IPS DF 6.9 (cell line): ENCODE measurements at places on chromosomes 4 and X.

- DNase-seq = no peak
These were observed 22.2 kb downstream of the DTHD1 start for GRCh38 chr4:36303426-36304137.

GRCh38 chr4:141090473-141090872, 42.8 kb downstream of the RNF150 start:
- DNase-seq = no peak

- DNase-seq = no peak
These were observed 19.3 kb downstream of the EVC2 start for GRCh38 chr4:5689065-5689464.

DNA sequence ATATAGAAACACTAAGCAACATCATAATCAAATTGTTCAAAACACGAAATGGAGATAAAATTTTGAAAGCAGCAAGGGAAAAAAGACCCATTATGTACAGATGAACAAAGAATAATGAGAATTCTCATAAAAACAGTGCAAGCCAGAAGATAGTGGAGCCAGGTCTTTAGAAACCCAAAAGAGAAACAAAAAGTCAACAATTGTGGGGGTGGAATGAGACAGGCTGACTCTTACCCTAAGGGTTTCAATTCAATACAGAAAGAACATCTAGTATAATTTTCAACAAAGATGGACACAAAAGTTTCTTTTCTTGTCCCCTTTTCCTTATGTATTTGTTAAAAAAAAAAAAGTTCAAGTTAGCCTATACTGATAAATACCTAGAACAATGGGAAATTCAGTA, 34.0 kb upstream of the MAGEB2 start:
- DNase-seq = no peak

DNA sequence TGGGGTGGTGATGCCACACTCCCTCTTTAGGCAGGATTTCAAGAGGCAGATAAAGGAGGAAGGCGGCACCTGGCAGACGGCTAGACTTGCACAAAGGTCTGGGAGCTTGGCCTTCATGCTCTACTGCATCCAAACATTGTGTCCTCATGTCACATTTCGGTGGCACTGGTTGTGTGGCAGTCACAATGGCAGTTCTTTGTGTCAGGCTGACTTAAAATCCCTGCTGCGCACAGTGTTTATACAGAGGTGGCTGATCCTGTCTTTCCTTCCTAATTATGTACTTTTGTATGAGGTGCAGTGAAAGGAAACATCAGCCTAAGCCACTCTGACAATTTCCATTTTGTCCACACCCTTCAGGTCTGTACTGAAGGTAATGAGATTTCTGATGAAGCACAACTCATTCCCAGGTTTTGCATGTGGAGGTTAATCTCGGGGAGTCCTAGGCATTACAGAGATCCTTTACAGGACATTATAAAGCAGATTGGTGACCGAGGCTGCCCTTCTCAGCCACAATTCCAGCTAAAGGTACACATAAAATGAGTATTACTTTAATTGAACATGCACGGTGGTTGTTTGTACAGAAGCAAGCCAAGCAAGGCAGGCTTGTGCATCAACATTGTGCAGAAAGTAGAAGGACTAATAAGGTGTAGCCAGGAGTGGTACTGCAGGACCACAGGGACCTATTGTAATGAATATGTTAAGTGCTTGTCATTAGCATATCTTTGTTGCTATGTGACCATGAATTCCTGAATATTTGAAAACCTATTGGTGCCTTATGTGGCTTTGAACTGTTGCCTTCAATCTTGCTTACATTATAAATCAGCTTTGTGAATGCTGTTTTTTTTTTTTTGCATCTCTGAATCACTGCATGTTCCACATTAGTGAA, 147.6 kb downstream of the STK32B start:
- DNase-seq = no peak

- DNase-seq = no peak
These were observed 13.7 kb downstream of the CTAG1A start for GRCh38 chrX:154598656-154599055.

- no peak for DNase-seq
These were observed 2.6 kb downstream of the PRDM8 start for GRCh38 chr4:80199947-80200346.

- no peak for DNase-seq
These were observed 234.8 kb downstream of the COL25A1 start for GRCh38 chr4:109067508-109068235.

GRCh38 chr4:71593311-71593710, 190.6 kb downstream of the GC start:
- peak; percentile 47 for DNase-seq

DNA sequence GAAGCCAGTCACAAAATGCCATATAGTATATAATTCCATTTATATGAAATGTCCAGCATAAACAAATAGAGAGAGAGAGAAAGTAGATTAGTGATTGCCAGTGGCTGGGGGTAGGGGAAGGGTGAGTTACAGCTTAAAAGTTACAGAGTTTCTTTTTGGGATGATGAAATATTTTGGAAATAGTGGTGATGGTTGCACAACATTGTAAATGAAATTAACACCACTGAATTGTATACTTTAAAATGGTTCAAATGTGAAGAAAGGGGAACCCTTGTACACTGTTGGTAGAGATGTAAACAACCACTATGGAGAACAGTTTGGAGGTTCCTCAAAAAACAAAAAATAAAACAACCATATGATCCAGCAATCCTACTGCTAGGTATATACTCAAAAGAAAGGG, 131.2 kb upstream of the GPC4 start:
- DNase-seq = no peak

DNA sequence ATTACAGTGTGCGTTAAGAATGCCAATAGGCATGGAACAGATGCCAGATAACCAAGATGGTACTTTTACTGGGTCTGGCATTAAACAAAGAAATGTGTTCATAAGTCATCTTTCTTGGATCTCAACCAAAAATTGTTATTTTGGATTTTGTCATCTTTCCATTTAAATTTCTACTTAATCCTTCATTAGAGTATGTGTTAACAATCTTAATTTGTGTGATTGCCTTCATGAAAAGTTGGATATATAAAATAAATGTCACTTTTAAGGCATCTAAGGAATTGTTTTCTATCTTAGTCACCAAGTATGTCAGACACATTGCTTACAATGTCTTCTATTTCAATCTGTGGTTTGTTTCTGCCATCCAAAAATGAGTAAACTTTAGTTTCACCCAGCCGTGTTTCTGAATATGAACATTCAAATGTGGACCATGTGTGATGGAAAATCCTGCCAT, 87.5 kb downstream of the PALLD start:
- no peak for DNase-seq

- no peak for DNase-seq
These were observed 5.1 kb upstream of the MYOZ2 start for GRCh38 chr4:119130365-119131065.

GRCh38 chr4:9847968-9848748, 66.7 kb downstream of the DRD5 start:
- DNase-seq = no peak

- DNase-seq = no peak
These were observed 386.7 kb downstream of the SPRY1 start for GRCh38 chr4:123783151-123783790.

DNA sequence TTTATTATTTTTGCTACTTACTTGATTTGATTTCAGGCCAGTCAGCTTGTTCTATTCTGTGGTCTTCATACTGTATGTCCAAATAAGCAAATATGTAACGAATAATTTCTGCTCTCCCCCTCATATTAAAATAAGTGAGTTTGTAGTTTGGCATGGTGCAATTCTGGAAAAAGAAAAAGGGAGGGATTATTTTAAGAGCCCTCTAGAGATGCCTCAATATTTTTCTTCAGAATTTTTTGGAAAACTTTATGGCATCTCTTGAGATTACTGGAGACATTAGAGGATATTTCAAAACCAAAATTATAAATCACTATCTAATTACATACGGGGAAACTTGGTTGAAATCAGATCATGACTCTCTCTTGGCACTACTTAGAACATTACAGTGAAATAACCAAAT, 8.2 kb downstream of the HPGDS start:
- no peak for DNase-seq

DNA sequence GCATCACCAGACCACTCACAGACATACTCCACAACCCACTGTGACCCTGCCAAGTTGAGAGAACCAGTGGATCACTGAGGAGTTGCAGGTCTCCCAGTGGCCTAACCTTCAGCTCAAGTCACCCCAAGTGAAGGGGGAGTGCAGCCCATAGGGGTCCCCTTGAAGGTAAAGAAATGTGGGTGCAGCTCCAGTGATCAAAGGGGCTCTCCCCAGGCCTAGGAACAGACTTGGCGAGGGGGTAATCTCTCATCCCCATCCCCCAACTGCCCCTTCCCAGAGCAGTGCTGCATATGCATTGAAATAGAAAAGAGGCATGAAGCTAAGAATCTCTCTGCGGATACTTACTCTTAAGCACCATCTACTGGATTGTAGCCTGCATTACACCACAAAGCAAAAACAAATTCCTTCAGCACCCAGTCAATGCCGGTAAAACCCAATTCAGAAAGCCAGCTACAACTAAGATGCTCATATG, 27.0 kb downstream of the MAGEE1 start:
- DNase-seq = no peak

DNA sequence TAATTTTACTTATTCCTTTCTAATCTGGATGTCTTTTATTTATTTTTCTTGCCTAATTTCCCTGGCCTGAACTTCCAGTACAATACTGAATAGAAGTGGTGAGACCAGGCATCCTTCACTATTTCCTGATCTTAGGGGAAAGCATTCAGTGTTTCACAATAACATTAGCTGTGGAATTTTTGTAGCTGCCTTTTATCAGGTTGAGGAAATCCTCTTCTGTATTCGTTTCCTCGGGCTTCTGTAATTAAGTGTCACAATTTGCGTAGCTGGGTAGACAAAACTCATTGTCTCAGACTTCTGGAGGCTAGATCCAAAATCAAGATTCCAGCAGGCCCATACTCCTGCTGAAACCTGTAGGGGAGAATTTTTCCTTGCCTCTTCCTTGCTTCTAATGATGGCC, 598.4 kb upstream of the FTHL17 start:
- DNase-seq = no peak

DNA sequence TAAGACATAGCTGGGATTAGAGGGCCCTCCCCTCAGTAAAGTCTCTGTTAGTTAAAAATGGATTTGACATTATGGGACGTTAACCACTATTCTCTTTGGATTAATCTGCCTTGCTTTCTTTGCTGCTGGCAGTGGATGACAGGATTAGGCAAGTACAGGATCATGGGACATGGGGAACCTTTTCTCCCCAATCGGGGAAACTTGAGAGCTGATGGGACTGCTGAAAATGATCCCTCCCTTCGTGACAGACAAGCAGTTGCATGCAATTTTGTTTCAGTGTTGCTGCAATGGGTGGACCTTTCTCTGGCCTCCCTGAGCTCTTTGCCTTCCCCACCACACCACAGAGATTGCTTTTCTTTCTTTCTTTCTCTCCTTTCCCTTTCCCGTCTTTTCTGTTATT, 120.2 kb upstream of the BANK1 start:
- no peak for DNase-seq

DNA sequence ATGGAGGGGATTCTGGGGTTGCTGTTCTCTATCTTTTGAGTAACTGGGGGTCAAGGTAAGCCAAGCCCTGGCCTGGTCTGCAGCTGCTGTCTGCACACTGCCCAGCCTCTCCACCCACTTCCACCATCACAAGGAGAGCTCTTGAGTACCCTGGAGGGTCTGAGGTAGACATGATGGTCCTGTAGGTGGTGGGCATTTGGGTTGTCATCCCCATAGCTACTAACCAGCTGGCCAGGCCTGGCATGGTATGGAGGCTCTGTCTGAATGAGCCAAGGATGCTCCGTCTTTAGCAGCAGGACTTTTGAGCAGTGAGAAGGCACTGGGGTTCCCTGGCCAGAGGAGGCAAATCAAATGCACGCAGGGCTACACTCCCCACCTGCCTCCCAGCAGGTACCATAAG, 82.7 kb downstream of the NHSL2 start:
- no peak for DNase-seq

DNA sequence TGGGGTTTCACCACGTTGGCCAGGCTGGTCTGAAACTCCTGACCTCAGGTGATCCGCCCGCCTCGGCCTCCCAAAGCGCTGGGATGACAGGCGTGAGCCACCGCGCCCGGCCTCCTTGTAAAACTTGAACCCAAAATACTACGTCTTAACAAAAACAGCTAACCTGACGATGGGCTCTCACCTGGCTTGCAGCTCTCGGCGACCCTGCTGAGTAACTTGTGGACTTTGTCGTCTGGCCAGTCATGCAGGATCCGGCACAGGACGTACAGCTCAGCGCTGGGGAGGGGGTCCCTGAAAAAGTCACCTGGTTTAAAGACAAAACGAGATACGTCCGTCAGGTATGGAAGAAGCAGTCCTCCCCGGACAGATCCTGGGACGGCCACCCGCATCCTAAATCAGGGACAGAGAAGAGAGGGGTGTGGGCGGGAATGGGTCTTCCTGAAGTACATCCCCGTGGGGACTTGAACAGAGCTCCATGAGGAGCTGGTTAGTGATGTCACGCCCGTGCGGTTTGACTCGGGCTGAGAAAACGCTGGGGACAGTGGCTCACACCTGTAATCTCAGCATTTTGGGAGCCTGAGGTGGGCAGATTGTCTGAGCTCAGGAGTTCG, 20.7 kb upstream of the SLC25A6 start:
- DNase-seq = no peak

DNA sequence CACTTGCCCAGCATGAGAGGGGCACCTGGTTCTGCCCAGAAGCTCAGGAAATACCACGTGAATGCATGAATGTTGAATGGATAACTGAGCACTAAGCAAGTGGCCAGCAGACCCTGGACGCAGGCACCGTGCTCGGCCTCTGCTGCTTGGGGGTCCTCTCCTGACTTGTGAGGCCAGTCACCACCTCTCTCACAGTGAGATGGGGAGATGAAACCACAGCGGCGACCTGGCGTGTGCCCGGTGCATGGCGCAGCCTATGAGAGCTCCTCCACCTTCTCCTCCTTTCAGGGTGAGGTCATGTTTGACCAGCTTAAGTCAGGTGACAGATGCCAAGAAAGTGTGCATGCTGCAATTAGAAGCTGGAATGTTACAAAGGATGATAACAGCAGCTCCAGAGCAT, 75.5 kb downstream of the HMX1 start:
- no peak for DNase-seq

DNA sequence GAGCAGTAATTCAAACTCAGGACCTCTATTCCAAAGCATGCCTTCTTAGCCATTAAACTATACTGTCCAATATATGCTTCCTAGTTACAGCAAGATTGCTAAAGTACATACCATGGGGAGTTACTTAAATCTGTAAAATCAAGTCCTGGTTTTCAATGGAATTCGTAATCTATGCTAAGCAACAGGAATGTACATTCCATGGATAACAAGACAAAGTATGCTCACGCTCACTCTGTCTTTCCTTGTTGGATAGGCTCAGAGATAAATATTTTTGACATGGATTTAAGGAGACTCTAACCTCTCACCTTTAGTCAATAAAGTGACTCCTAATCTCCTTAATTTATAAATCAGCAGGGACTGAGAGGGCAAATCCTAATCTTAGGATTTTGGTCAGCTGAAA, 47.3 kb upstream of the STK26 start:
- no peak for DNase-seq

GRCh38 chr4:679104-679481, 4.8 kb downstream of the MYL5 start:
- DNase-seq = no peak

DNA sequence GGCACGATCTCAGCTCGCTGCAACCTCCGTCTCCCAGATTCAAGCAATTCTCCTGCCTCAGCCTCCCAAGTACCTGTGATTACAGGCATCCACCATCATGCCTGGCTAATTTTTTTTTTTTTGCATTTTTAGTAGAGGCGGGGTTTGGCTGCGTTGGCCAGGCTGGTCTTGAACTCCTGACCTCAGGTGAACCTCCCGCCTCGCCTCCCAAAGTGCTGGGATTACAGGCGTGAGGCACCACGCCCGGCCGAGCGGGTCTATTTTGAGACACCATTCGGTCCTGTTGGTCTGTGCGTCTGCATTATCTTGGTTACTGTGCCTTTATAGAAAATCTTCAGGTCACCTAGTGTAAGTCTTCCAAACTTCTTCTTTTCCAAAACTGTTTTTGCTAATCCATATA, 21.7 kb upstream of the RGS12 start:
- DNase-seq = no peak
